Mesenchymal stem cell (in vitro differentiated cells and primary cell): ENCODE measurements at places on chromosomes 6 and 20.

DNA sequence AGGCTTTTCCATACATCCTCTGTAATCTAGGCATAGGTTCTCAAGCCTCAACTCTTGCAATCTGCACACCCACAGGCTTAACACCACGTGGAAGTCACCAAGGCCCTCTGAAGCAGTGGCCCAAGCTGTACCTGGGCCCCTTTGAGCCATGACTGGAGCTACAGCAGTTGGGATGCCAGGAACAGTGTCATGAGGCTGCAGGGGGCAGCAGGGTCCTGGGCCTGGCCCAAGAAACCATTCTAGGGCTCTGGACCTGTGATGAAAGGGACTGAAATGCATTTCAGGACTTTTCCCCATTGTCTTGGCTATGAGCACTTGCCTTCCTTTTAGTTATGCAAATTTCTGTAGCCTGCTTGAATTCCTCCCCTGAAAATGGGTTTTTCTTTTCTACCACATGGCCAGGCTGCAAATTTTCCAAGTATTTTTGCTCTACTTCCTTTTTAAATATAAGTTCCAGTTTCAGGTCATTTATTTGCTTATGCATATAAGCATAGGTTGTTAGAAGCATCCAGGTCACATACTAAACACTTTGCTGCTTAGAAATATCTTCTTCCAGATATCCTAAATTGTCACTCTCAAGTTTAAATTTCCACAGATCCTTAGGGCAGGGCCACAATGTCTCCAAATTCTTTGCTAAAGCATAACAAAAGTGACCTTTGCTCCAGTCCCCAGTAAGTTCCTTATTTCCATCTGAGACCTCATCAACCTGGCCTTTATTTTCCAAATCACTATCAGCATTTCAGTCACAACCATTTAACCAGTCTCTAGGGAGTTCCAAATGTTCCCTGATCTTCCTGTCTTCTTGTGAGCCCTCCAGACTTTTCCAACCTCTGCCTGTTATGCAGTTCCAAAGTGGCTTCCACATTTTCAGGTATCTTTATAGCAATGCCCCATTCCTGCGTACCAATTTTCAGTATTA is 48.6 kb upstream of the CD2AP start:
- DNase-seq, result no peak

GRCh38 chr6:167404385-167405049 is 79.6 kb downstream of the TTLL2 start:
- no peak for DNase-seq

- no peak for DNase-seq
Measured at GRCh38 chr20:44701858-44702256, 13.3 kb upstream of the CCN5 start.

- DNase-seq, result peak; percentile 10
Measured at GRCh38 chr6:111087871-111088667, 766 bp downstream of the SLC16A10 start.

GRCh38 chr6:153084393-153084792 is 46.7 kb downstream of the RGS17 start:
- peak; percentile 87 for DNase-seq

GRCh38 chr6:149060300-149060984 is 257.1 kb upstream of the TAB2 start:
- peak; percentile 54 for DNase-seq

DNA sequence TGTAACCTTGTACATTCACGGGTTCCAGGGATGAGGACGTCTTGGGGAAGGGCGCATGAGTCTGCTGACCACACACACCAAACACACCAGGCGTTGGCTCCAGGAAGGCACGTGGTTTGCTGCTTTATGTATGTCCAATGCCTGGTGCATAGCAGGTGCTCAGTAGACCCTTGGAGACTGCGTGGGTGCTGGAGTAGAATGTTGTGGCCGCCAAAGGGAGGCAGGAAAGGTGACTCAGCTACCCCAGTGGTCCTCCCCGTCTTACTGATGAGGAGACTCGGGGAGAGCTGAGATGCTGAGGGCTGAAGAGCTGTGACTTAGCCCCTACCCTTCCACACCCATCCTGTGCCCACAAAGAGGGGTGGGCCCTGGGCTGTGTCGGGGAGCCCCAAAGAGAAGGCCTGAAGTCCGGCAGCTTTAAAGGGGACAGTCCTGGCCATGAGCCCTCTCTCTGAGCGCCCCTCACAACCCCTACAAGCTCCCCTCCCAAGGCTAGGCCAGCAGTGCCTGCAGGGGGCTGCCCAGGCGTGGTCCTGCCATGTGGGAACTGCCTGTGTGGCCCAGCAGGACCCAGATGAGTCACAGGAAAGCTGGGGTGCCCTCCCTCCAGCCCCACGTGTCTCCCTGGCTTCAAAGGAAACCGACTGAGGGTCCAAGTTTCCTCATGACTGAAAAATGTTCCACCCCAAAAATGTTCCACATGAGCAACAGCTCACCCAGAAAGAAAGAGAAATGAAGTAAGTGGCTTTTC is 28.0 kb upstream of the PTGIS start:
- DNase-seq, result no peak
